CD4-positive, alpha-beta memory T cell (primary cell): ENCODE measurements at places on chromosomes 1 and 21. TPM values are rescaled to one million over a fixed set of nuclear protein-coding genes. Genes with fewer than 3 reads are reported as not detected.

Gene CITED4
- total RNA-seq: 8.1 TPM

Gene HIVEP3
- 10.5 TPM for total RNA-seq

Gene CA6
- total RNA-seq: not detected

Gene HCN3
- total RNA-seq: 5.3 TPM

Gene THEM5
- total RNA-seq: not detected

Gene PDXK
- 90.8 TPM for total RNA-seq

Gene UQCRHL
- total RNA-seq: 1.7 TPM

Gene KRTAP19-3
- total RNA-seq: not detected

- H3K36me3 ChIP-seq: no peaks in the 10 kb centered on the region
- no peak overlapping the region for H3K4me3 ChIP-seq
- H3K4me1 ChIP-seq: no peaks in the 10 kb centered on the region
- no peak overlapping the region for H3K27ac ChIP-seq
- no peaks in the 10 kb centered on the region for H3K27me3 ChIP-seq
Observed at GRCh38 chr1:30604801-30605440, 118.5 kb downstream of the MATN1 start.

- peak; percentile 21 for DNase-seq
- no peaks in the 10 kb centered on the region for H3K36me3 ChIP-seq
- no peak overlapping the region for H3K4me3 ChIP-seq
- H3K27me3 ChIP-seq: no peaks in the 10 kb centered on the region
Observed at GRCh38 chr1:160108888-160109662, 6.5 kb upstream of the ATP1A2 start.

GRCh38 chr1:162943622-162944021, 82.6 kb upstream of the CCDC190 start:
- no peaks in the 10 kb centered on the region for H3K4me1 ChIP-seq
- H3K4me3 ChIP-seq: no peak overlapping the region
- DNase-seq: no peak
- no peaks in the 10 kb centered on the region for H3K36me3 ChIP-seq
- no peak overlapping the region for H3K27ac ChIP-seq
- H3K27me3 ChIP-seq: no peaks in the 10 kb centered on the region

GRCh38 chr1:207328004-207328403, 6.5 kb downstream of the CD55 start:
- no peak overlapping the region for H3K27ac ChIP-seq
- no peak for DNase-seq
- no peak overlapping the region for H3K4me3 ChIP-seq
- H3K4me1 ChIP-seq: peaks cover 29% of the 10 kb centered on the region
- H3K36me3 ChIP-seq: peaks cover 62% of the 10 kb centered on the region

DNA sequence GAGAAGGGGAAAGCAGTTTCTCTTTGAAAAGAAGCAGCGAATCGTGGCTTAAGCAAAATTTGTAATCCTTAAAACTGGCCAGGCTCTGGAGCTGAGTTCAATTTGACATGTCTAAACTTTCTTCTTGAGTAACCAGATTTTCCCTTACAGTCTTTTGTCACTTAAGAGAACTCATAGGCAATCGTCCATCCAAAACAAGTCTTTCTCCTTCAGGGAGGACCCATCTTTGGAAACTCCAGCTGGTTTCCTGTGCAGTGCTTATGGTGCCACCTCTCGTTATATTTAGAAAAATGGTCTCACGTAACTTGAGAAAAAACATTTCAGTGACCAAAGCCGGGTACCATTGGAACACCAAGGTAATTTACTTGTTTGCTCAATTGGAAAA, 1.8 kb upstream of the PTTG1IP start:
- peak overlapping the region; percentile 37 for H3K4me3 ChIP-seq
- no peaks in the 10 kb centered on the region for H3K27me3 ChIP-seq
- no peak for DNase-seq
- H3K36me3 ChIP-seq: no peaks in the 10 kb centered on the region
- H3K27ac ChIP-seq: peak overlapping the region; percentile 76

DNA sequence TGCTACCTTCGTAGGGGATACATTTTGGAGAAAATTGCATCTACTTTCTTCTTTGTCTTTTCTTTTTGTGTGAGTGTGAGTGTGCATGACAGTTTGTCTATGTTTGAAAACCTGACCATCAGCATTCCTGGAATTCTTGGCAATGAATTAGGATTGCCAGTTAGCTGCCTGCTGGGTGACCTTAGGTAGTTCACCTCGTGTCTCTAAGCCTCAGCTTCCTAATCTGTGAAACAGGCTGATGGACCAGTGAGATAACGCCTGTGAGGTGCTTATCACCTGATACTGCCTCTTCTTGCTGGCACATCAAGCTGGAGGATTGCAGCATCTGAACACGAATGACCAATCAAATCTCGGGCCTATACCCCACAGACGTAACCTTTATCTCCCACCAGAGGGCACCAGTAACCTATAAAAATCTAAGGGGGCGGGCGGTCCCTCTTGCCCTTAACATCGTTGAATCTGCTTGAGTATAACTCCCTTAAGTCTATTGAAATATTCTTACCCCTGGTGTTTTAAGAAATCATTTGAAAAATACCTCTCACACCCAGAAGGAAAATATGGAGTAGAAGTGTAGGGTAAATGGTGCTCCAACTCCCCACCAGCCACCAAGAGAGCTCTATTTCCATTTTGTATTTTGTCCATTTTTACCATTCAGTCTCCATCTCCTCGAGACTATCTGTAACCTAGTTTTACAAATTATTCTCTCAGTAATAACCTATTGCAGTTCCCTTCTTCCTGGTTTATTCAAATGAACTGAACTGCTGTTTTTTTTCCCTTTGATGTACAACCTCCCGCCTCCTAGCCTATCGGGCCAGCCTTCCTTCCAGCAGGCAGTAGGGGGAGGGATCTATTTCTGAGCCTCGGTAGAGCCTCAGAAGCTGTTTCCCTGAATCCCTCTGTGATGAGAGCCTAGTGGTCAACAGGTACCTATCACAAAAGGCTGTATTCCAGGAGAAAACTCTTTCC, 49.7 kb downstream of the MDM4 start:
- H3K27ac ChIP-seq: no peak overlapping the region
- H3K36me3 ChIP-seq: peaks cover 12% of the 10 kb centered on the region
- H3K4me3 ChIP-seq: no peak overlapping the region
- peaks cover 36% of the 10 kb centered on the region for H3K4me1 ChIP-seq

DNA sequence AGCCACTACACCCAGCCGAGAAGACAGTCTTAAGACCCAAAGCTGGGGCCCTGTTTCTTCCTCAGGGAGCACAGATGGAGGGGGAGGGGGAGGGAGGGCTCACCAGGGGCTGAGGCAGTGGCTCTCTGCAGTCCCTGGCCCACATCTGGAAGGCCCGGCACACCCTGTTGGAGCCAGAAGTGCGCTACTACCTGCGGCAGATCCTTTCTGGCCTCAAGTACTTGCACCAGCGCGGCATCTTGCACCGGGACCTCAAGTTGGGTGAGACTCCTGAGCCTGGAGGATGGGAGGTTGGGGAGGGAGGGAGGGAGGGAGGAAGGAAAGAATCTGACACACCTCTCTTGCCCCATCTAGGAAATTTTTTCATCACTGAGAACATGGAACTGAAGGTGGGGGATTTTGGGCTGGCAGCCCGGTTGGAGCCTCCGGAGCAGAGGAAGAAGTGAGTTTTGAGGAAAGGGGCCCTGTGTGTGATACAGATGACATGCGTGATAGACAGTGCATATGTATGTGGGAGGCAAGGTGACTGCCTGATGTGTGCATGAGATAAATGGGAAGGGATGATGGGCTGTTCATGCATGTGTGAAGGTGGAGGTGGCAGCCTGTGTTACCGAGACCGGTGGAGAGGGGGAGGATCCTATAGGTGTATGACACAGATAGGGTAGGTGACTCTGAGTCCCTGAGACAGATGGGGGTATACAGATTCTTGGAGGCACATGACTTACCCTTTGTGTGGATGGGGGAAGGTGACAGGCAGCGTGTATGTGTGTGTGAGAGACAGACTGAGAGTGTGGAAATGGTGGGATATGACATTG, 1.5 kb downstream of the PLK3 start:
- no peaks in the 10 kb centered on the region for H3K27me3 ChIP-seq
- H3K4me3 ChIP-seq: peak overlapping the region; percentile 77
- peaks cover 49% of the 10 kb centered on the region for H3K4me1 ChIP-seq
- peak; percentile 49 for DNase-seq
- H3K27ac ChIP-seq: peak overlapping the region; percentile 96
- H3K36me3 ChIP-seq: peaks cover 33% of the 10 kb centered on the region

DNA sequence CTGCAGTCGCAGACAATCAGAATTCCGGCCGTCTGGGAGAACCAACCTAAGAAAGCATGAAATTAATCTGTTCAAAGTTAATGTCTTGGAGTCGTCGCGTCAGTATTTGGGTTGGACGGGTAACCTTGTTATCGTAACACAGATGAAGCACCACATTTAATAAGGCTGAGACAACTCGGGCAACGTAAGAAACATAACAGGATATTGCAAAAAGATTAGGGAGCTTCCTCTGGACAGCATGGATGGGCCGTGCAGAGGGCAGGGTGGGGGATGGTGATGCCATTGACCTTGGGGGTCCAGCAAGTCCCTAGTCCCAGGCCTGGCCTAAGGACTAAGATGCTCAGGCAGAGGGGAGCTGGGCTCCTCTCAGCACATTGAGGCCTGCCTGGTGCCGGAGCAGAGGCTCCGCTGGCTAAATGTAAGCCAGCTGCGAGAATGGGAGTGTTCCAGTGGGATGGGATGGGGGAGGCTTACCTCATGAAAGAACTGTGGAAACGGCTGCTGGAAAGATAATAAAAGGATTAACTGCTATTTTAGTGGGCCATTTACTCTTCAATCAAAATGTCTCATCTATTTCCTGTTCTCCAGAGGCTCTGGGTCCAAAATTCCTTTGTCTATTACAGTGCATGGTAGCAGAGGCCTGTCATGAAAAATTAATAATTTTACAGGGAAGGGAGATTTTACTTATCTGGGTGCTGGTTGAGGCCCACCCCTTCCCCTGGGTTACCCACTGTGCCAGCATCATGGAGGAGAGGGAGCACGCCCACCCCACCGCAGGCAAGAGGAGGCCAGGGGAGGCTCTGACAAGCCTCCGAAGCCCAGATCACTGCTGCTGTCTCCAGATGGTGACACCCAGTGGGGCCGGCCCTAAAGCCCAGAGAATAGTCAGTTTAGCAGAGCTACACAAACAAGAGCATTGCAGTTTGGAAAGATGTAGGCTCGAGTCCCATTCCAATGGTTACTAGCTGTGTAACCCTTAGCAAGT, 131.6 kb downstream of the DMRTB1 start:
- H3K27me3 ChIP-seq: no peaks in the 10 kb centered on the region
- H3K36me3 ChIP-seq: no peaks in the 10 kb centered on the region
- H3K4me3 ChIP-seq: no peak overlapping the region
- H3K27ac ChIP-seq: no peak overlapping the region
- no peak for DNase-seq

- H3K4me1 ChIP-seq: peaks cover 9% of the 10 kb centered on the region
- H3K27ac ChIP-seq: no peak overlapping the region
- no peak for DNase-seq
- no peaks in the 10 kb centered on the region for H3K36me3 ChIP-seq
- no peaks in the 10 kb centered on the region for H3K27me3 ChIP-seq
Observed at GRCh38 chr1:112770724-112771123, 55.6 kb upstream of the PPM1J start.

DNA sequence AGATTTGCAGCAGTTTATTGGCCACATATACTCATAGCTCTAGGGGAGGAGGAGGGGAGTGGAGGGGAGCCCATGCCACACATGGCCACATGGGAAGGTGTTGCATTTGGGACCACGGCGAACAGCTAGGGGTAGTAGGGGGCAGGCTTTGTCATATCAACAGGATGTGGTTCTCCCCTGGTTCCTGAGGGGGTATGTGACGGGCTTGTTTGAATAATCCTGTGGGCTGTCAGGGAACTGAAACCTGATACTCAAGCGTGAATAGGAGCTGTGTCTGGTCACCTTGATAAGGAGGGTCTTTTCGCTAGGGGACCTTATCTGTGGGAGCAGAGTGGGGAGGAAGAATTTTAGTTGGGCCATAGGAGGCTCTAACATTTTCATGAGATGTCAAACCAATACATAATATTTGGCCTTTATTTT, 264.7 kb downstream of the CTH start:
- H3K27ac ChIP-seq: no peak overlapping the region
- DNase-seq: no peak
- no peaks in the 10 kb centered on the region for H3K27me3 ChIP-seq
- no peaks in the 10 kb centered on the region for H3K4me1 ChIP-seq

DNA sequence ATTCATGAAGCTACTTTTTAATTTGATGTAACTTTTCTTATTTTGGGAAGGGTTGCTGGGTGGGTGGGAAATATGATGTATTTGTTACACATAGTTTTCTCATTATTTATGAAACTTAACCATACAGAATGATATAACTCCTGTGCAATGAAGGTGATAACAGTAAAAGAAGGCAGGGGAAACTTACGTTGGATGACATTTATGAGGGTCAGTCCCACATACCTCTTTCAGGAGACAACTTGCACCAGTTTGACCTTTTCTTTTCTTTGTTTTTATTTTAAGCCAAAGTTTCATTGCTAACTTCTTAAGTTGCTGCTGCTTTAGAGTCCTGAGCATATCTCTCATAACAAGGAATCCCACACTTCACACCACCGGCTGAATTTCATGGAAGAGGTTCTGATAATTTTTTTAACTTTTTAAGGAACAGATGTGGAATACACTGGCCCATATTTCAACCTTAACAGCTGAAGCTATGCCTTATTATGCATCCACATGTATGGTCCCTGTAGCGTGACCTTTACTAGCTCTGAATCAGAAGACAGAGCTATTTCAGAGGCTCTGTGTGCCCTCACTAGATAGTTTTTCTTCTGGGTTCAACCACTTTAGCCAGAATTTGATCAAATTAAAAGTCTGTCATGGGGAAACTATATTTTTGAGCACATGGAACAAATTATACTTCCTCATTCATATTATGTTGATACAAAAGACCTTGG, 28.0 kb upstream of the KIAA1614 start:
- no peaks in the 10 kb centered on the region for H3K4me1 ChIP-seq
- H3K4me3 ChIP-seq: no peak overlapping the region
- DNase-seq: no peak
- H3K27me3 ChIP-seq: no peaks in the 10 kb centered on the region

DNA sequence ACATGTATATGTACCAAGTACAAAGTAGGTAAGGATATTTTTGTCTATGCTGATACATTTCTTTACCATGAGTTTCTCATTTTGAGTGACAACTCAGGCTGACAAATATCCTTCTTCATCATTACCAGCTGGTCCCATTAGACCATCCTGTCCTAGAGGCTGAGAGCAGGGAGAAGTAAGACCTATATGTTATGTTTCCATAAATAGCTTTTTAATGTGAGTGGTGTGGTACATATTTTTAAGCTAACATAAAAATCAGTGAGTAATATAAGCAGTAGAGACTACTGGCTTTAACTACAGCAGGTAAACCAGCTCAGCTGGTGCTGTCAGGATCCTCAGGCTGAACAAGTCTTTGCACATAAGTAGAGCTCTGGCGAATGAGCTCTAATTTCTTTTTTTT, 62.4 kb downstream of the CLEC20A start:
- no peak overlapping the region for H3K27ac ChIP-seq
- DNase-seq: no peak
- no peaks in the 10 kb centered on the region for H3K36me3 ChIP-seq
- no peaks in the 10 kb centered on the region for H3K27me3 ChIP-seq
- no peaks in the 10 kb centered on the region for H3K4me1 ChIP-seq
